Stimulated activated naive CD8-positive, alpha-beta T cell treated with anti-CD3 and anti-CD28 coated beads, Interleukin-15, amount 100 ng/mL, for 72 hours (primary cell): ENCODE measurements at places on chromosomes 3 and 15.
A peak's percentile ranks its signal among the peaks of the same experiment; 100 is the strongest.

GRCh38 chr3:140719841-140720614 lies 42.2 kb downstream of the TRIM42 start:
- no peak for DNase-seq

DNA sequence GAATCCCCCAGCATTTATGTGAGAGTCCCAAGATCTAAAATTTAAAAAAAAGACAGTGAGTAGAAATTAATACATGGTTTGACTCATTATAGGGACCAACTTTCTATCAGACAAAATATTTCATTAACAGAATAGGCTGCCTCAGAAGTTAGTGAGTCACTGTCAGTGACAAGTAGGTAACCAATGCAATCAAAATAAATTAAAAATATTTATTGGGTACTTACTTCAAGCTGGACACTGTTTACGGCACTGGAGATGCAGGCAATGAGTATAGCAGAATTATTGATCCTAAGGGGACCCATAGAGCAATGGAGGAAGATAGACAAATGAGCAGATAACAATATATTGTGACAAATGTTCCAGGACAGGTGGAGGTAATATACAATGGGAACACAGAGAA lies 135.6 kb upstream of the BCL6 start:
- DNase-seq: no peak

- DNase-seq: no peak
These were observed 395.5 kb downstream of the FGF12 start for GRCh38 chr3:192331749-192332385.

- DNase-seq: no peak
These were observed 389.8 kb downstream of the TBC1D5 start for GRCh38 chr3:17352620-17353019.

DNA sequence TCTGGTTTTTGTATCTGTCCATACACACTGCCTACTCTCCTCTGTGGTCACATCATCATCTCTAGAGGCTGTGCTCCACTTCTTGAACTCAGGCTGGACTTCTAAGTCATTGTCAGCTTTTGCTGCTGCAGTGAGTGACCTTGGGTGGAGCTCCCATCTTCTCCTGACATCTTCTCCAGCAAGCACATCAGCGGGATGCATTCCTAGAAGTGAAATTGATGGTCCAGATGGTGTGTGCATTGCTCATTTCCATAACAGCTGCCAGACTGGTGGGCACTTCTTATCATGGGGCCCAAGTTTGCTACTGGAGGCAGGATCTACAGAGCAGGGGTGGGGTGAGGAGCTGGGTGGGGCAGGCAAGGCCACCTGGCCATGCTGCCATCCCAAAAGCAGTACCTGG lies 109.9 kb downstream of the DNAJB8 start:
- no peak for DNase-seq

GRCh38 chr3:65893631-65894030 lies 145.1 kb downstream of the MAGI1 start:
- no peak for DNase-seq

- DNase-seq: no peak
These were observed 264.6 kb downstream of the THSD4 start for GRCh38 chr15:71379893-71380292.

DNA sequence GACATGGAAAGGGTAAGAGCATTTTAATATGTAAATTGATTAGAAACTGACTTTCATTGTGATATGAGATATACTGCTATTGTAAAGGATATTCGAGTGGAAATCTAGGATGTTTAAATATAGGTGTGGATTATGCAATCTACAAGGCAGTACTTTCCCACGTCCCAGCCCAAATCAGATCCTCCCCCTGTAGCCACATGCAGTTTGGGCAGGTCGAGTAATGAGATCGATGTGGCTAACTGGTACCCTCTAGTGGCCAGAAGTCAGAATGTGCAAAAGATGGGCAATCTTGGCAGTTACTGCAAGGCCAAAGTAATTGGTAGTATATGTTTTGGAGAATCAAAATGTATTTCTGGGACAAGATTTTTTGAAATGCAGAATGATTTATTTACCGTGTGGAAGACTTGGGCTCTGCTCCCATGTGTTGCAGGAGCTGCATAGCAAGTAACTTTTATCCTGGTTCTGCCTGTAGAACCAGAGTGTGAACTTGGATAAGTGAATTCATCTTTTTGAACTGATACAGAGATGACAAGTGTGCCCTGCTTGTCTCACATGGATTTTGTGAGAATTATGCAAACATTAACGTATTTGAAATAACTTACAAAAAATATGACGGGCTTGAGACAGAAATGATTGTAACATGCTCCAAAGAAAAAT lies 94.5 kb upstream of the ADAMTSL3 start:
- peak; percentile 52 for DNase-seq

DNA sequence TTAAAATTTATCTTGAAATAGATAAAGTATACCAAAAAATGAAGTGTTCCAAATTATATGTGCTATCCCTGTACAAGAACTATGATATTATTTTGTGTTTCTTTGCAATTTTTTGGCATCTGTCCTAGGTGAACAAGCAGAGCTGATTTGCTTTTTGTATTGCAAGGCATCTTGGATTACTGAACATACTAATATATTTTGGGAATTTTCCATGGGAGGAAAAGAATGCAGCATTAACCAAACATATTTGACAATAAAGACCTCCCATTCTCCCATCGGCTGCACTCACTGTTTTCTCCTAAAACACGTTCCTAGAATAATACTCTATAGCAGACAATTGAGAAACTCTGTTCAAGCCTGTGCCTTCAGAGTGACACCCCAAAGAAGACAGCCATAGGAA lies 265.1 kb upstream of the ALCAM start:
- no peak for DNase-seq

DNA sequence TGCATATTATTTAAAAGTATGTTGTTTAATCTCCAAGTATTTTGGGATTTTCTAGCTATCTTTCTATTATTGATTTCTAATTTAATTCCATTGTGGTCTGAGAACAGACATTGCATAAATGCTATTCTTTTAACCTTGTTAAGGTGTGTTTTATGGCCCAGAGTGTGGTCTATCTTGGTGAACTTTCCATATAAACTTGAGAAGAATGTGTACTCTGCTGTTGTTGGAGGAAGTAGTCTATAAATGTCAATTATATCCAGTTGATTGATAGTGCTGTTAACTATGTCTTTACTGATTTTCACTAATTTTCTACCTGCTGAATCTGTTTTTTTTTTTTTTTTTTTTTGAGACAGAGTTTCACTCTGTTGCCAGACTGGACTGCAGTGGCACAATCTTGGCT lies 180.9 kb downstream of the ZNF621 start:
- DNase-seq: no peak

- no peak for DNase-seq
These were observed 167.2 kb upstream of the TSC22D2 start for GRCh38 chr3:150240891-150241290.

GRCh38 chr3:141663993-141664392 lies 74.1 kb upstream of the RNF7 start:
- no peak for DNase-seq

GRCh38 chr3:45807133-45807532 lies 10.8 kb upstream of the SLC6A20 start:
- DNase-seq: no peak

- no peak for DNase-seq
These were observed 25.0 kb downstream of the MSL2 start for GRCh38 chr3:136171097-136171542.
